GM12878 (cell line): ENCODE measurements at places on chromosomes 3 and 15. TPM values are rescaled to one million over a fixed set of nuclear protein-coding genes. Genes with fewer than 3 reads are reported as not detected.
A peak's percentile ranks its signal among the peaks of the same experiment; 100 is the strongest.

GRCh38 chr3:18868911-18869689 is 279.2 kb upstream of the KCNH8 start:
- DNase-seq = no peak

DNA sequence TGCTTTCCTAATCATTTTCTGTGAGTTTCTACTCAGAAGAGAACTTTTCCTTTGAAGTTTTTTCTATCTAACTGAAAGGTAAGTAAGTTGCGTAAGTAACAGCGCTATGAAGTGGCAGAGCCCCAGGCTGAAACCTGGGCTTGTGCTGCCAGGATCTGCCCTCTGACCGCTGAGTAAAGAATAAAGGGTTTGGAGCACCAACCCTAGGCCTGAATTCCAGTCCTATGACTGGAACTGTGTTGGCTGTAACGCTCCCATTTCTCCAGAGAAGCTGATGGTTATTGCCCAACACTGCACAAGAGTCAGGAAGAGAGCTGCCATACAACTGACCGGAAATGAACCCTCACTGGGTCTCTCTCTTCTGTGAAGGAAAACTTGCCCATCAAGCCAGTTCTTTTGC is 87.0 kb downstream of the FOXB1 start:
- DNase-seq = no peak

DNA sequence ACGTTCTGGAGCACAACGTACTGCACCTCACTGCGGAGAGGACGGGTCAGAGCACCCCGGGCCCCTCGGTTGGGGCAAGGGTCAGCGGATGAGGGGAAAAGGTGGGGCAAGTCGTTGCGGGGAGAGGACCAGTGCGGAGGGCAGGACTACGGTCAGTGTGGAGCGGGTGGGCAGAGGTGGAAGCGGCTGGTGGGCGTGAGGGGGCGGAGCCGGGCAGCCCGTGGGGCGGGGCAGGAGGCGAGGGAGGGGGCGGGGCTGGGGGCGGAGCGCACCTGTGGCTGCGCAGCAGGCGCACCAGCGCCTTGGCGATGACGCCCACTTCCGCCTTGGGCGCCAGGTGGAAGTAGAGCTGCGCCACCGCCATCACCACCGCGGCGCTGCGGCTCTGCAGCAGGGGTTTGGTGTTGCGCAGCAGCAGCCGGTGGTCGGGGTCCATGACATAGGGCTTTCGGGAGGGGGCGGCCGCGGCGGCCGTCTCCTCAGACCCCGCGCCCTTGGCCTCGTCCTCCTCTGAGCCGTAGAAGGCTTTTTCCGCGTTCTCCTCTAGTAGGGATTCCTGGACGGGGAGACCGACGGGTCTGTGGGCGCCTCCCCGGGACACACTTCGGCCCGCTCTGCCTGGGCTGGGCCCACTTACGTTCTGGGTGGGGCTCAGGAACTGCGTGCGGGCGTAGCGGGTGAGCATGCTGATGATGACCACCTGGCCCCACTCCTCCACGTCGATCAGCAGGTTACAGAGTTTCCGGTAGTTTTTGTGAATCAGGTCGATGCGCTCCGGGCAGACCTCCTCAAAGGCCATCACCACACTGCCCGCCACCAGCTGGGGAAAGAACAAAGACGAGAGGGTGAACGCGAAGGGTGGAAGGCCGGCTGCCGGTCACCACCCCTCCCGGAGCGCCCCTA is 29.2 kb downstream of the AP3B2 start:
- no peak for DNase-seq

- no peak for DNase-seq
Observed at GRCh38 chr3:35969406-35969805, 330.1 kb downstream of the ARPP21 start.

Gene USP13
- total RNA-seq = 18.3 and 20.8 TPM in 2 replicates

- DNase-seq = no peak
Observed at GRCh38 chr3:81743096-81744025, 18.1 kb downstream of the GBE1 start.

GRCh38 chr3:111087924-111088469 is 16.4 kb downstream of the NECTIN3 start:
- DNase-seq = no peak

DNA sequence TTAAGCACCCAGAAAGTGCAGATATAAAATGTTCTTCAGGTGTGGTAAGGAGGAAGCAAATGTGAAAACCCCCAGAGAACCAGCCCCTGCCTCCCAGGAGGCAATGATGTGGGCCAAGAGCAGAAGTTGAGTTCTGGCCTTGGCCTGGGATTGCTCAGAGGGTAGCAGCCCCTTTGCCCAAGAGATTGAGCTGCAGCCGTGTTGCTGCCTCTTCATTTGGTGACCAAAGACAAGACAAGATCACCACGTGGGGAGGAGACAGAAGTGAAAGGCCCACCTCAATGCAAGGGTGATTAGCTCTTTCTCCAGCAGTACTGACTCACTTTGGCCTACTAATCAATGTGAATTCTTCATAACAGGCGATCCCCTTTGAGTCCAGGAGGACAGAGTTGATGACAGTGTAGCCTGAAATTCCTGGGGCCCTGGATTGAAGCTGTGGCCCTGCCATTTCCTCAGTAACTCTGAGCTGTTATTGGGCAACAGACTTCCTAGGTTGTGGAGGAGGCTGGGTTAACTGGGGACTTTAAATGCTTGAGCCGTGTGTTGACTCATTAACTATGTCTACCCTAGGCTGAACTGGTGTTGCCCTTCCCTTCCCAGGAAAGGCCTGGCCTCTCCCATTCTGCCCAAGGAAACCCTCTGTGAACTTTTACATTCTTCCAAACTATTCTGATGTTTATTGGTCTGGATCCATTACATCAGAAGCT is 86.5 kb downstream of the ST6GAL1 start:
- no peak for DNase-seq

GRCh38 chr15:74839526-74840395 is 3.2 kb downstream of the ULK3 start:
- no peak for DNase-seq

Gene APBA2
- total RNA-seq = 0.08 and 0.26 TPM in 2 replicates

GRCh38 chr3:108124337-108125152 is 33.7 kb upstream of the CD47 start:
- peak; percentile 96 for DNase-seq
